Hair follicle dermal papilla cell (primary cell): ENCODE measurements at places on chromosomes 3 and 15. TPM values are rescaled to one million over a fixed set of nuclear protein-coding genes. Genes with fewer than 3 reads are reported as not detected.

The ITIH3 gene
- 1.1 TPM in 1 of 2 replicates, not detected in the other for total RNA-seq

The TRPM1 gene
- total RNA-seq = not detected in 2 replicates

The SPESP1 gene
- 2.6 and 5.0 TPM in 2 replicates for total RNA-seq

The FBLN2 gene
- total RNA-seq = 493 and 624 TPM in 2 replicates

The CPN2 gene
- total RNA-seq = under 0.01 TPM in 1 of 2 replicates, not detected in the other

The GOLGA6L9 gene
- 0.85 and 1.6 TPM in 2 replicates for total RNA-seq

The MUSTN1 gene
- total RNA-seq = not detected in 2 replicates

The LEO1 gene
- 13.0 and 14.1 TPM in 2 replicates for total RNA-seq

The TRMT10C gene
- total RNA-seq = 21.0 and 21.6 TPM in 2 replicates

The SH3GL3 gene
- 0.24 TPM in 1 of 2 replicates, not detected in the other for total RNA-seq

The CADM2 gene
- total RNA-seq = under 0.01 and 0.12 TPM in 2 replicates

The SKOR1 gene
- total RNA-seq = 0.24 and 0.49 TPM in 2 replicates

The BTD gene
- total RNA-seq = 26.0 and 35.2 TPM in 2 replicates

The GHRL gene
- total RNA-seq = 0.32 and 0.36 TPM in 2 replicates

The C3orf22 gene
- not detected in 2 replicates for total RNA-seq

The RAB27A gene
- total RNA-seq = 10.8 and 15.4 TPM in 2 replicates

The DTX3L gene
- total RNA-seq = 49.5 and 60.2 TPM in 2 replicates

The LEKR1 gene
- total RNA-seq = 0.61 and 0.81 TPM in 2 replicates

The DOCK3 gene
- total RNA-seq = 0.16 and 0.24 TPM in 2 replicates

The CPLX3 gene
- total RNA-seq = not detected in 2 replicates
